GM18507 (cell line): ENCODE measurements at places on chromosomes 11 and 22.
A peak's percentile ranks its signal among the peaks of the same experiment; 100 is the strongest.

GRCh38 chr11:67272327-67273259 lies 6.3 kb downstream of the GRK2 start:
- no peak for DNase-seq

DNA sequence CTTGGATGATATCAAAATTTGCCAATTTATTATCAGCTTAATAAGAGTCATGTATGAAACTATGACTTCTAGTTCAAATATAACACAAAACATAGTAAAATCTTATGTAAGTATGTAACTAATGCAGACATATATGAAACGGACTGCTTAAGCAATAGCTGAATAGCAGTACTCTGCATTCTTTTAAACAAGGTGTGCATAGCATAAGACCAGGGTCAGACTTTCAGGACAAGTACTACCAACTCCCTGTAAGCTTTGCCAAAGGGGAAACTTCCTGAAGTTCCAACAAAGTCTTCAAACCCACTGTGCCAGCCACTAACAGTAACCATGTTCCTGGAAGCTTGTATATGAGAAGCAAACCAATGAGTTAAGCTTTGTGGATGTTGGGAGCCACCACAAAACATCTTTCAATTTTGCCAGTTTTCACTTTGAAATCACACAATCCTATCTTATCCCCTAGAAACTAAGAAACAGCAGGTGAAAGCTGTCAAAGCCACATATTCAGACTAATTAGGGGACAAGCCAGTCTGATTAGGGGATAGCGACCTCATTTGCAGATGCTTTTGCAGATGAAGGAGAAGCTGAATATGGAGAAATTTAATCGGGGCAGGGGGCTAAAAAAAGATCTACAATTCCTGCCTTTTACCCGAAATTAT lies 13.3 kb downstream of the RBFOX2 start:
- no peak for DNase-seq

DNA sequence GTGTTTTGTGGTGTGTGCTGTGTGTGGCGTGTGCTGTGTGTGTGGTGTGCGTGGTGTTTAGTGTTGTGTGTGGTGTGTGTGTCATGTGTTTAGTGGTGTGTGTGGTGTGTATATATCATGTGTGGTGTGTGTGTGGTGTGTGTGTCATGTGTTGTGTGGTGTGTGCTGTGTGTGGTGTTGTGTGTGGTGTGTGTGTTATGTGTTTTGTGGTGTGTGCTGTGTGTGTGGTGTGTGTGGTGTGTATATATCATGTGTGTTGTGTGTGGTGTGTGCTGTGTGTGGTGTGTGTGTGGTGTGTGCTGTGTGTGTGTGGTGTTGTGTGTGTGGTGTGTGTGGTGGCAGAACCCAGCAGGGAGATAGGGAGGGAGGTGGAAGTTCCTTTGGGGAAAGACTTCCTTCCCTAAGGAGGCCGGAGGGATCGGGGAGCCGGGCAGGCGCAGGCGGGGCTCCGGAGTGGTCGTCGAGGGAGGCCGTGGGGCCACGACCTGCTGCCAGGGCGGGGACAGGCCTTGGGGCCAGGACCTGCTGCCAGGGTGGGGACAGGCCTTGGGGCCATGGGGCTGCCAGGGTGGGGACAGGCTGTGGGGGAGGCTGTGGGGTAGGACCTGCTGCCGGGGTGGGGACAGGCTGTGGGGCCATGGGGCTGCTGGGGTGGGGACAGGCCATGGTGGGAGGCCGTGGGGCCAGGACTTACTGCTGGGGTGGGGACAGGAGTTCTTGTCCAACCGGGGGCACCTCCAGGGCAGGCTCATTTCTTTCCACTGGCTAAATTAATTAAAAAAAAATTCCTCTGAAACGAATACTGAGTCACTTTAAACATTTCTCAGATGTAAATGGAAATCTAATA lies 15.2 kb downstream of the PIM3 start:
- no peak for DNase-seq

- DNase-seq = no peak
These were observed 539.3 kb downstream of the OPCML start for GRCh38 chr11:132992838-132993631.

- no peak for DNase-seq
These were observed 17.3 kb downstream of the EPS8L2 start for GRCh38 chr11:723120-723883.

DNA sequence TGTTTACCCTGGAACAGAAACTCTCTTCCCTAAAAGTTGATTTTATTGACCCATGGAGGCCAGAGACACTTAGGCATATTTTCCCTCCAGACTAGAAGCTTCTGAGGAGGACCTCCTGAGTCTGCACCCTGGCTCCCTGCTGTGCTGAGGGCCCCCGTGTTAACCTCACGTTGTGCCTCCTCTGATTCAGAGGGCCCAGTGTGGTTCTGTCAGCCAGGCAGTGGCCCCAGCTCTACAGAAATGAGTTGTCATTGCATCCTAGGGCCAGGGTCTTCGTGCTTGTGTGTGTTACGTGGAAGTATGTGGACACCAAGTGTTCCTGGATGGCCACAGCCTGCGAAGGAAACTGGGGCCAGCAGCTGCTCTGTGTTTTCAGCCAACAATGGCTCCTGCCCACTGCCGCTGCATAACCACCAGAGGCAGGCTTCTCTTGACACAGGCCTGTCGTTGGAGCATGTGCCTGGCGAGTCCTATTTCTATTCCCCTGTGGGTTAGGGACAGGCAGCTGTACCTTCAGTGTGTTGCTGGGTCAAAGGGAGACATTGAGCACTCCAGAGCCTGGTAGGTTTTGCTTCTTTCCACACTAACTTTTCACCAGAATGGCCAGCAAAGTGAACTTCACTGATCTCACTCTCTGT lies 44.5 kb downstream of the MED15 start:
- DNase-seq = no peak

DNA sequence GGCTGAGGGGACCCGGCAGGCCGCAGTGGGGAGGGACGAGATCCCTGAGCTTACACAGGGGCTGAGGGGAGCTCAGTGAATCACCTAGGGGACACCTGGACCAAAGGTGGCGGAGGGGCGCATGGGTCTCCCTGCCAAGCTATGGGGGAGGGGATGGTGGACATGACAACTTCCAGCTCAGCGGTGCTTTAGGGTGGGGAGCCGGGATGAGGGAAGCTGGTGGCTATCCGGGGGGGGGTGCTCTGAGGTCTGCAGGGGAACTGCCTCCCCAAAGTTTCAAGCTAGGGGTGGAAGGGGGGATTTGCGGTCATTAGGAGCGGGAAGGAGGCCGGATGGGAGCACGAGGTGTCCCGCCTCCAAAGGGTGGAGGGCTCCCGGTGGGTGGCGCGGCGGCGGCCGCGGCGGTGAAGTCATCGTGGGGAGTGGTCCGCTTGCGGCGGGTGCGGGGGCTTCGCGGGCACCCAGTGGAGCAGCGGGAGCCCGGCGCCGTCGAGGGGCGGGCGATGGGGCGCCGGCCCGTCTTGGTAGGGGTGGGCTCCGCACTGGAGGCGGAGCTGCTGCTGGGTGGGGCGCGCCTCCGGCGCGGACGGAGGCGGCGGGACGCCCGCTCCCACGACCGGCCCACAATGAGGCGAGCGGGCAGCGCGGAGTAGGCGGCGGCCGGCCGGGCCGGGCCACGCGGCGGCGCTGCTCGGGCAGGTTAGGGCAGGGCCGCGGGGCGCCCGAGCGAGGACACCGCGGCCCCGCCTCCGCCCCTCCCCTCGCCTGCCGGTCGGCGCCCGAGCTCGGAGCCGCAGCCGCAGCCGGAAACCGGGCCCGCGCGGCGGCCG lies at the start of gene MICALL1:
Gene MICALL1, plus strand, starts transcription at position 764 of the 830 bp plus-strand sequence. CDS start 126 bp downstream, outside the sequence.
- peak; percentile 88 for DNase-seq

- DNase-seq = no peak
These were observed 85.6 kb upstream of the GRIA4 start for GRCh38 chr11:105524286-105524685.

GRCh38 chr11:134609361-134610115 lies 197.5 kb upstream of the B3GAT1 start:
- DNase-seq = no peak

DNA sequence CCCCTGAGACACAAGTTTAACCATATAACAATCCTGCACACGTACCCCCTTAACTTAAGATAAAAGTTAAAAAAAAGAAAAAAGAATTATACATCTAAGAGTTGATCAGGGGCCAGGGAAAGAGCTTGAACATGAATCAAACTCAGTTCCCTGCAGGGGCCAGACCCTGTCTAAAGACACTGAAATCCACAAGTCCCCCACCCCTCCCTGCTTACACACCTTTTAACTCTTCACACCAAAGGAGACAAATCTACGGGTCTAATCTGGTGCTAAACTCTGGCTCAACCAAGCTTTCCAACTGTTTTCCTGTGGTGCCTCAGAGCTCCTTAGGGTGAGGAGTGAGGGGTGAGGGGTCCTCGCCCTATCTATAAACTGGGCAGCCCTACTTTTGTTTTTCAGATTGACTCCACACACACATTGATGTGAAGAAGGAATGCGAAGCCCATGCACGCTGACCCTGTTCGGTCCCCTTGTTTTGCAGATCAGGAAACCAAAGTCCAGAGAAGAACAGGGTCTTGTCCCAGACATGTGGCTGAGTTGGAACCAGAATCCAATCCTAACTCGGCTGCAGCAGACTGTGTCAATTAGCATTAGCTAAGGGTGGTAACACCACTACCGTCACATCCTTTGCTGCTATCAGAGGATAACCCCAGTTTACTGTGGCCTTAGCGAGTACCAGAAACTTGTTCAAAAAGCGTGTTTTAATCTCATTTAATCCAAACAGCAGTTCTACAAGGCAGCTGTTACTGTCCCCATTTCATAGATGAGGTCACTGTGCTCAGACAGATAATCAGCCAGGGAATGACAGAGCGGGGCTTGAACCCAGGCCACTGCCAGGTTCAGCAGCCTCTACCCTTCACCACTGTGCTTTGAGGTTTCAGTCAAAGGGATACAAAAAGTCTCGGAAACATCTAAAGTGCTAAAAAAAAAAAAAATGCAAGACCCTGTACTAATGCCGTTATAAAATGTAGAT lies 145.2 kb upstream of the SYT13 start:
- DNase-seq = no peak

DNA sequence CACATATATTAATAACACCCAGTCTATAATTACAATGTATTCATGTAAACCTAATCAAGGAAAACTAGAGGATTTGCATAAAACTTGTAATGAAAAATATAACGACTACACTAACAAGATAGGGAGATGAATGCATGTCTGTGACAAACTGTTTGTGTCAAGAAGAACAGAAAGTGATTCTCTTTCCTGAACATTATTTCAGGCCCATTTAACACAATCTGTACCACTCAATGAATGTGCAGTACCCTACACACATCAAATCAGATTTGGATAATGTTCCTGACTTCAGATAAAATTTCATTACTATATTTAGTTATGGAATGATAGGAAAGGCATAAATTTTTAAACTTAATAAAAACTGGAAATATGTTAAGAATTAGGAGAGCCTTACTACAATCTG lies 93.1 kb downstream of the CADM1 start:
- DNase-seq = no peak

GRCh38 chr22:36776722-36777121 lies 803 bp upstream of the IFT27 start:
- no peak for DNase-seq

- no peak for DNase-seq
These were observed 75.9 kb upstream of the SEPTIN5 start for GRCh38 chr22:19638282-19639015.

GRCh38 chr11:14975252-14975587 lies 3.1 kb upstream of the CALCA start:
- DNase-seq = no peak

DNA sequence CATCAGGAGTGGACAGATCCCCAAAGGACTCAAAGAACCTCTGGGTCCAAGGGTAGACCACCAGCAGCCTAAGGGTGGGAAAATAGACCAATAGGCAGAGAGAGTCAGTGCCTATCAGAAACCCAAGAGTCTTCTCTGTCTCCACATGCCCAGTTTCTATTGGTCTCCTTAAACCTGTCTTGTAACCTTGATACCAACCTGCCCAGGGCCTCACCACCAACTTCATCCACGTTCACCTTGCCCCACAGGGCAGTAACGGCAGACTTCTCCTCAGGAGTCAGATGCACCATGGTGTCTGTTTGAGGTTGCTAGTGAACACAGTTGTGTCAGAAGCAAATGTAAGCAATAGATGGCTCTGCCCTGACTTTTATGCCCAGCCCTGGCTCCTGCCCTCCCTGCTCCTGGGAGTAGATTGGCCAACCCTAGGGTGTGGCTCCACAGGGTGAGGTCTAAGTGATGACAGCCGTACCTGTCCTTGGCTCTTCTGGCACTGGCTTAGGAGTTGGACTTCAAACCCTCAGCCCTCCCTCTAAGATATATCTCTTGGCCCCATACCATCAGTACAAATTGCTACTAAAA lies at the start of gene HBB:
Gene HBB, minus strand, starts transcription at position 340 of the 579 bp plus-strand sequence. Its CDS starts 50 bp downstream, at position 290.
- DNase-seq = no peak

- no peak for DNase-seq
These were observed 9.4 kb downstream of the EHD1 start for GRCh38 chr11:64868904-64869570.

DNA sequence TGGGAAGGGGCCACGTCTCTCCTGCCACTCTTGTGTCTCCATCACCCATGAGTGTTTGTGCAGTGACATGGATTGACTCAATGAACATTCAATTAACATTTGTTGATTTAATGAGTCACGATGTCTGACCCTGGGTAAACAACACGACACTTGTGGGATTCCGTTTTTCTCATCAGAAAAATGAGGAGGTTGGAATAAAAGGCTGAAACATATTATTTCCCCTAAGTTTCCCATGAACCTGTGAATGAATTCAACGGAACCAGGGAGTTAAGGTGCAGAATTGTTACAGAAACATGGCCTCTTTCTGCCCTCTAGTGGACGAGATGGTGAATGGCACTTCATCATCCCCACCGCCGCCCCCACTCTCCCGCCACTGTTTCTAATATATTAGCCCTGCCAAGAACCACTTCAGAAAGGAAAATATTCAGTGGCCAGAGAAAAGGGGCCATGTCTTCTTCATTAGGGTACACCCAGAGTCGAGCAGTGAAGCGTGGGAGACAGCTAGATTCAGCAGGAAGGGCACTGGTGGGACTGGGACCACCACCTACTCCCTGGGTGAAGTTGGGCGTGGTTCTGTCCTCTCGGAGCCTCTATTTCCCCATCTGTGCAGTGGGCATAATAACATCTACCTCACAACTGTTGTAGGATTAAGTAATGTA lies 46.3 kb upstream of the SYT13 start:
- DNase-seq = peak; percentile 32

DNA sequence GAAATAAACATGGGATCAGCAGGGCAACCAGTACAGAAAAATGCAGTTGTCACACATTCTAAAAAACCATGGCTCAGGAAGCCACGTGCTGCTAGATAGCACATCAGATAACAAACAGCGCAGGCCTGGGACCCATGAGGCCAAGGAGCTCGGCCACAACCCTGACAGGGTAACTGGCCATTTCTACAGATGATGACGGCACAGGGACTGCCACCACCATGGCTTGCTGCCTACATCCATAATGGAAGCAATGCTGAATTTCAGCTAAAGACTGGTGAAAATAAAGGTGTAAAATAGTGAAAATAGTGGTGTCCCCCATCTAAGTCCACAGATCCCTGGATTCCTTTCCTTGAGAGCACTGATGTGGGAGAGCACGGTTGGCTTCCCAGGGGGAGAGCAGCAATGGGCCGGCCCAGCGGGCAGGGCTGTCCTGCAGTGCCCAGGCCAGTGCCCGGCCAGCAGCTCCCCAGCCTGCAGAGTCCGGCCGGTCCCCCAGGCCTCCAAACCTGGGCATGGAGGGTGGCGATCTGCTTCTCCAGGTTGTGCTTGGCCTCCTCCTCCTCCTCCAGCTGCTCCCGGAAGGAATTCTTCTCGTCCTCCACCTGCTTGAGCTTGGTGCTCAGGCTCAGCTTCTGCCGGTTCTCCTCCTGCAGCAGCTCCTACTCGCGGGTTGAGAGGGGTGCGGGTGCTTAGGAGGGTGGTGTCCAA lies 40.0 kb downstream of the APOL1 start:
- no peak for DNase-seq
